ENCODE measurements at places on chromosomes 12 and 14.

DNA sequence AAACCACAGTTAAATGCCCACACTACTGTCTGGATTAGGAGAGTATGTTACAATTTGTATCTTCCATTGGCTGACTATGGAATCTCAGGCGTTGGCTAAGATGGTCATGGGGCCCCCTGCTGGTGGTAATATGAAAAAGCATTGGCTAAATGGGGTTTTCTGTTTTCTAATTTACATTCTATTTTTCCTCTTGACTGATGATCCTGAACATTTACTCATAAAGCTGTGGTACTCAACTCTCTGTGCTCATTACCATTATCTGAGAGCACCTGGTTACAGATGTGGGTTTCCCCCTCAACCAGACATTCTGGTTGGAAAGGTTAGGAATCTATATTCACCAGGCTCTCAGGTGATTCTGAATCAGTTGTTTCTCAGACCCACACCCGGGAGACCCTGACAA, 64.8 kb downstream of the WSCD2 start:
- peak; percentile 56 for DNase-seq

DNA sequence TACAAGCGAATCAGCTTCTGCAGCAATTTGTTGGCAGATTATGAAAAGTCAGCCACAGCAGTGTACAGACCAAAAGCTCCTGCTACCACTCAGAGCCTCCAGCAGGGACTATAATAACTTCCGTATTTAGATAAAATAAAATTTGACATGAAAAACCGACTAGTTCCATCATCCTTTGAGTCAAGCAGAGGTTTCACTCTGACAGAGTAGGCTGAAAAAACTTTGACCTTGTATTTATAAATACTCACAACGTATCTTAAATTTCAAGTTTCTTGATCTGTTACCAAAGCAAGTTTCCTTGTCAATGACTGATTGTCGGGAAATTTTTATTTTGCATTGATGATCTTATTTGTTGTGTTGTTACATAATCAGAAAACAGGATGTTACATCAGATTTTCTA, 283.4 kb downstream of the DAD1 start:
- no peak for DNase-seq

DNA sequence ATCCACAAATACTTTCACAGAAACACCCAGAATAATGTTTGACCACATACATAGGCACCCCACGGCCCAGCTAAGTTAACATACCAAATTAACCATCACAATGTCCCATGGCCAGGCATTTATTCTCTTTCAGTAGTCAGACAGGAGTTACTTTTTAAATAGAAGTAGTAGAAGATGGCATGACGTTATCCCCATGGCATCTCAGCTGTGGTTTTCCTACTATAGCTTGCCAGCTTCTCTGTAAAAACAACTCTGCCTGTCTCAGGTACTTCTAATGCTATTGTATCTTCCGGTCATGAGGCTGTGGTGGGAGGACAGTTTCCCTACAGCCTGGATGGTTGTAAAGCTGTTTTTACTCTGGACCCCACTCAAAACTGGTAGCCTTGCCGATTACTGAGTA, 19.3 kb downstream of the CTSG start:
- no peak for DNase-seq

DNA sequence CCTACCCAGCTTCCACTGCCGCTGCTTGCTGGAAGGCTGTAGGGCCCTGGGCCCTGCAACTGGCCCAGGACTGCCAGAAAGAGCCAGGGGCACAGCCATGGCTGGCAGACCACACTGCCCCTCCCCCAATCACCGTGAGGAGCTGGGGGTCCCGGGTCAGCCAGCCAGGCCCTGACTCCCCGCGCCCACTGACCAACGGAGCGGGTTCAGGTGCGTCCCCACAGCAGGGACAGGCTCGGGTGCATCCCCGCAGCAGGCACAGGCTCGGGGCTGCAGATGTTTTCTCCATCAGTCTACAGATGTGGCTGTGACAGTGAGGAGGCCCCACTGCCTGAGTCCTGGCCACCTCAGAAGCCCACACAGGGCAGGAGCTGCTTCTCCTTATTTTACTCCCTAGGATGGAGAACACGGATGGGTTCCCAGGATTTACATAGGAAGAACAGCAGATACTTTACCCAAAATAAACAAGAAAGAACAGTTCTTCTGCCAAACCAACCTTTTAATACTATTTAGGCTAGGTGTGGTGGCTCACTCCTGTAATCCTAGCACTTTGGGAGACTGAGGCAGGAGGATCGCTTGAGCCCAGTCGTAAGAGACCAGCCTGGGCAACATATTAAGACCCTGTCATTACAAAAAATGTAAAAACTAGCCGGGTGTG, 61.1 kb downstream of the TESC start:
- no peak for DNase-seq

All from HEK293T (cell line).